ENCODE measurements at places on chromosomes 6 and 20.

GRCh38 chr20:19540392-19540791 is 217.7 kb upstream of the RIN2 start:
- DNase-seq, result no peak

- DNase-seq, result no peak
Observed at GRCh38 chr6:98498144-98498775, 336.1 kb upstream of the POU3F2 start.

GRCh38 chr20:58843128-58843556 is 7.6 kb downstream of the GNAS-AS1 start:
- no peak for DNase-seq

- DNase-seq, result no peak
Observed at GRCh38 chr20:10713161-10713560, 39.4 kb upstream of the JAG1 start.

DNA sequence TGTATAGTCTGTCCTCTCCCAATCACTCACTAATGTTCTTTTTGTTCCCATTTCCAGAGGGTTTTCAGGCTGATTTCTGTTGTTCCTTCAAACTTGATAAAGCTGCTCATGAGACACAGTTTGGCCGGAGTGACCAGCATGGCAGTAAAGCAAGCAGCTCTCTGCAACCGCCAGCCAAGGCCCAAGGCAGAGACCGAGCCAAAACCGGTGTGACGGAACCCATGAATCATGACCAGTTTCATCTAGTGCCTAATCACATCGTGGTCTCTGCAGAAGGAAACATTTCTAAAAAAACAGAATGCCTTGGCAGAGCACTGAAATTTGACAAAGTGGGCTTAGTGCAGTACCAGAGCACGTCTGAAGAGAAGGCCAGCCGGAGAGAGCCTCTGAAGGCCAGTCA is 14.8 kb upstream of the RPL7L1 start:
- DNase-seq, result no peak

DNA sequence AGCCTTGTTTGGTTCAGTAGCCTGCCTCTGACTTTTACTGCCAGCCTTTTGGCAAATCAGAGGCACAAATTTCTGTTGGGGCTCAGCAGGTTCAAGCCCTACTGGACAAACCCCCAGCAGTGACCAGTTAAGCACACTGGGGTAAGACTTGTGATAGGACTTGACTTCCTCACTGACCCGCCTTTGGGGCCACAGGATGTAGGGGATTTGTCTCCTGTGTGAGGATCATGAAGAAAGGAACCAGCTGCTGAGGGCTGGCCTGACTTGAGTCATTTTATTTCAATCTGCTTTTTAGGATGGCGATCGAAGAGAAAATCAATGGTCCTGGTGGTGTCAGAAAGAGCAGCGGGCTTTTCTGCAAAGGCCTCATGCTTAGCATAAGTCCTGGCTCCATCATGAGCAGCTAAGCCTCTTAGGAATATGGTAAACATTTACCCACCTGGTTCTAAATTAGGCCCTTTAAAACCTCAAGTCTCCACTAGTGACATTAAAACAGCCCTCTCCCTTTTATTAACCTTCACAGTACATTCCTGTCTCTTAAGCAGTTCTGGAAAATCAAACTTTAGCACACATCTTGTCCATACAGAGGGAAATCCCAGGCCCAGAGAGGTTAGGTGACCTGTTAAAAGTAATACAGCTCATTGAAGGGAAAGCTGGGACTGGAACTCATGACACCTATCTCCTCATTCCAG is 16.6 kb downstream of the CHMP4B start:
- DNase-seq, result no peak

- DNase-seq, result peak; percentile 63
Observed at GRCh38 chr20:36836591-36837269, 39.2 kb upstream of the TLDC2 start.

All from EL (cell line).